ENCODE measurements at places on chromosomes 1 and 21.

DNA sequence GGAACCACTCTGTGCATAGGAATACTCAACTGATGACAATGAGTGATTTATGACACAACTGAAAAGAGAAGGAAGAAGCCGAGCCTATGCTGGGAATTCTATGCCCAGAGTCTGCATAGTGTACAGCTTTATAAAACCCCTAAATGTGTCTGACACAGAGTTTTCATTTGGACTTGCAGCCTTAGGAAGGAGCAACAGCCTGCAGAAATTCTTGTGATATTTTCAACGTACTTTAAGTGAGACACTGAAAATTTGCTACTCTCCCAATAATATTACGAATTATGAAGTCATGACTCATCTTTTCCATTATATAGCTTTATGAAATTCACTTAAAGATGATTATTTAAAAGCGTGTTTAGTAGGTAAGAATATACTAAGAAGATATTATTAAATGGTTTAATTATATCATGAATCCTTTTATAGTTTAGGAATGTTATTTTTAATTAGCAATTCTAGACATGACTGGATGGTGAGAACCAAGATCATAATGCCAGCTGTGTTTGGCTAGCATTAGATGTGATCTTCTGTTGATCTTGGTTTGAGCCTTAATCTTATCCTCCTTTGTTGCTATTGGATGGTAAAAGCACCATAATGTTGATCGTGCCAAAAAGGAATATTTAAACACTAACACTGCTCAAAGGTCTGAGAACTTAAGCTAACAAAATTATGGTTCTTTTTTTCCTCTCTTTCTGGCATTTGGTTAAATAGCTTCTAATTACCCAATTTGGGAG lies 785.1 kb upstream of the ADGRL4 start:
- no peak for DNase-seq

GRCh38 chr1:11997081-11997850 lies 17.0 kb downstream of the MFN2 start:
- no peak for DNase-seq

GRCh38 chr21:32279377-32279680 lies 480 bp upstream of the MIS18A start:
- DNase-seq, result no peak

- DNase-seq, result no peak
Measured at GRCh38 chr1:184021728-184022127, 15.8 kb downstream of the COLGALT2 start.

GRCh38 chr1:38098101-38098847 lies 51.7 kb upstream of the POU3F1 start:
- DNase-seq, result no peak

DNA sequence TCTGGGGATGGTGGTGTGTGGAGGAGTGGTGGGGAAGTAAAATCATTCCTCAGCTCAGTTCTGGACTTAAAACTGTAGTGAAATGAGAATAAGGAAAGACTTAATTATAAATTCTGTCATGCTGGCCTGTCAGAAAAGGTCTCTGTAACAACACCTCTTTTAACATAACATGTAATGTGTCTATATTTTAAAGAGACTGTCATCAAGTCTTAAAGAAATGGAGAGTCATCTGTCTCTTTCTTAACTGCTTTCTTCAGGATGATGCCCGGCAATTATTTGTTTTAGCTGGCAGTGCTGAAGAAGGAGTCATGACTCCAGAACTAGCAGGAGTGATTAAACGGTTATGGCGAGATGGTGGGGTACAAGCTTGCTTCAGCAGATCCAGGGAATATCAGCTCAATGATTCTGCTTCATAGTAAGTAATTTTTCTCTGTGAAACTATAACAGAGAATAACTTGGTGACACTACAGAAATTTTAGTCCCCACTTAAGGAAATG lies 30.6 kb downstream of the GNAI3 start:
- DNase-seq, result no peak

DNA sequence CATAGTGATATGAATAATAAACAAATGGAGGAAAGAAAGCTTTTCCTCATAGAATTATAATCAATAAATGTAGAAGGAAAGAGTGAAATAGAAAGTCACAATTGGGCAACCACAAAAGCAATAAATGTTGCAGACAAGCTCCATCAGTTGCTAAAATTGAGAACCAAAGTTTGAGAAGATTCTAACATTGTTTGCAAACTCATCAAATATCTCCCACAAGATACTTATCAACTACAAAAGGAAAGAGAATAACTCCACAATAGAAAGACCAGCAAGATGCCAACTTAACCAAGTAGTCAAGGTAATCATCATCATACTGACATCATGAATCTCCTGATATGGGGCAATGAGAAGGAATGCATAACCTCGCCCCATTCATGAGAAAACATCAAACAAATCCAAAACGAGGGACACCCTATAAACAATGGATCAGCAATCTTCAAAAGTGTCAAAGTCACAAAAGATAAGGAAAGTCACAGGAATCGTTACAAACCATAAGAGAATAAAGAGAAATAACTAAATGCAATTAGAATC lies 16.4 kb downstream of the EIF4G3 start:
- no peak for DNase-seq

DNA sequence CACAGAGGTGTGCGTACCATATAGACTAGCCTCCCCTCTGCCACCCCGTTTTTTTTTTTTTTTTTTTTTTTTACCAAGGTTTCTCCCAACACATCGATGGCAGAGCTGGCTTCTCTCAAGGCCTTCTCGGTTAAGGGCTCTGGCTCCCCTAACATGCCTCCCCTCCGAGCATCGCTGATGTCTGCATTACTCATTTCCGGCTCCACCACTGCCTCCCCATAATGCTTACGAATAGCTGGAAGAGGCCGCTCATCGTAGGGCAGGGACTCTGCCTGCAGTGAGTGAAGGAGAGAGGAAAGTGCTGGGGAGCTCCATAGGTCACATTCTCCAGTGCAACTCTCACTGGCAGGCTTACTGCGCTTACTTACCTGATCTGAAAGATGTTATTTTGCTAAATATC lies 20.6 kb downstream of the CEP104 start:
- no peak for DNase-seq

- no peak for DNase-seq
Measured at GRCh38 chr1:13536571-13536970, 22.8 kb upstream of the LRRC38 start.

GRCh38 chr1:18549106-18549505 lies 68.4 kb downstream of the KLHDC7A start:
- DNase-seq, result no peak

GRCh38 chr1:201361652-201362504 lies 15.6 kb downstream of the TNNT2 start:
- no peak for DNase-seq

- no peak for DNase-seq
Measured at GRCh38 chr1:64098846-64099582, 104.4 kb upstream of the UBE2U start.

GRCh38 chr1:193479187-193479586 lies 292.8 kb upstream of the B3GALT2 start:
- DNase-seq, result peak; percentile 37

- no peak for DNase-seq
Measured at GRCh38 chr1:68268896-68269483, 36.7 kb upstream of the WLS start.

GRCh38 chr21:34700605-34701004 lies 31.8 kb downstream of the CLIC6 start:
- DNase-seq, result no peak

GRCh38 chr1:245091818-245092637 lies 62.8 kb upstream of the KIF26B start:
- DNase-seq, result no peak

DNA sequence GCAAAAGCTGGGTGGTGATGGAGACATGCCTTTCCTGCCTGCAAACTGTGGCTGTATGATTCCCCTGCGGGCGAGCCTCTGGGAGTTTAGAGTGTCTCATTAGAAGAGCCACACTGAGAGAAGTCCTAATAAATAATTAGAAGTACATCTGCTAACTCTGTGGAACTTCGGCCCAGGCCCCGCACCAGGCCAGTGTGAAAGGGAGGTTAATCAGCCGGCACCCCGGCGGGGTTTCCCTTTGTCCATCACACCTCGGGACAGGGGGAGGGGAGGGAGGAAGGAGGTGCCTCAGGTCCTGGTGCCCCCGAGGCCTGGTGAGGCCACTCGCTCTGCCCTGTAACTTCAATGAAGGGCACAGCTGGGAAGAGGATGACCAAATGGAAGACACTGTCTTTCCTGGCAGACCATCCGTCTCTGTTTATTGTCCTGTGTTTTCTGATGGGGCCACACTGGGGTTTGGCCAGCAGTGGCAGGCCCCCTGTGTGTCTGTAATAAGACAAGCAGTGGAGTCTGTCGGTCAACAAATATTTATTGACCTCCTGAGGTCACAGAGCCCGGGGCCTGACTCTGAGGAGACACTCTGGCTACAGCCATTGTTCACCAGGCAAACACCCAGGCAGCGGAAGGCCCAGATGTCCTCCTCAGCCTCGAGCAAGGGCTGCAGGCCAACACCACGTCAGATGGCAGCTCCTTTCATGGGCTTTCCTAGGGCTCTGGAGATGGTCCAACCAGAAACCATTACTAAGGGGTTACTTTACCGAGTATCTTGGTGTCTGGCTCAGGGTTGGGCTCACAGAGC lies 267.5 kb upstream of the RAB4A start:
- DNase-seq, result no peak

DNA sequence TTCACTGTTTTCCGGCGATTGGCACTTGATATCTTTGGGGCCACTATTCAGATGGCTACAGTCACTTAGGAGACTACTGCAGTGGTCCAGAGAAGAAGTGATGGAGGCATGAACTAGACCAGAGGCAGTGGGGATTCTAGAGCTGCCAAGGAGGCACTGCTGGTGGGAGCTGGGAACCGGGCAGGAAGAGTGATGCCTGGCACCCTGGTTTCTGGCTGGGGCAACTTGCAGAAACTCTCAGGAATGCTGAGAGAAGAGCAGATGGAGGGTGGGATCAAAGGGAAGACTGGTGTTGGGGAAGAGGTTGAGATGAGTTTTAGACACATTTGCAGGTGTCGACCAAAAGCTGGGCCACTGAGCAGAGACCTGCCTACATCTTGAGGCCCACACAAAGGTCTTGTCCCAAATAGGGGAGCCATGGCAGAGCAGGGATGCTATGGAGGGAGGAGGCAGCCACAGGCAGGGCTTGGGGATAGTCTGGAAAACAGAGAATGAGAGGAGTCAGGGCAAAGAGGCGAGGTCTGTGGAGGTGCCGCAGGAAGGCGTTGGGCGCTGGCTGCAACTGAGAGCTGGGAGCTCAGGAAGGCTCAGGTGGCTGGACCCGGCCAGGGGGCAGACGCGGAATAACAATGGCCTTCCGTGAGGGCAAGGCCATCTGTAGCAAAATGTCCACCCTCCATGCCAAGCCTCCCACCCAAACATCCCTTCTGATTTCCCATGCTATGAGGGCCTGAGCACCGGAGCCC lies 118.9 kb downstream of the TOMM20 start:
- DNase-seq, result no peak

DNA sequence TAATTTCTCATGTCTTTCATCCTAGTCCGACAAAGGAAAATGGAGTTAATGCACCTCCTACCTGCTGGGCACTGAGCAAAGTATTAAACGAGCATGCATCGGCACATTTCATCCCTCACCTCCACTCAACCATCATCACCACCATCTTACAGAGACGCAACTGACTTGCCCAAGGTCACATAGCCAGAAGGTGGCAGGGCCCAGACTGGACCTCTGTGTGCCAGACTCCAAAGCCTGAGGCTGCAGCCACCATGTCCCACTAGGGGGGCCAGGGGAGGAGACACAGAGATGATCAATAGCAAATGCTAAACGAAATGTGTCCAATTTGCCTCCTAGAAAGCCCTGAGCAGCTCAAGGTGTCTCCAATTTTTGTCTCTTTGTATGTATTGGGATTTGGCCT lies 163.7 kb upstream of the EDN2 start:
- DNase-seq, result no peak

GRCh38 chr1:70396607-70397006 lies 14.5 kb upstream of the CTH start:
- no peak for DNase-seq

GRCh38 chr1:99645203-99645602 lies 710 bp upstream of the PALMD start:
- no peak for DNase-seq

DNA sequence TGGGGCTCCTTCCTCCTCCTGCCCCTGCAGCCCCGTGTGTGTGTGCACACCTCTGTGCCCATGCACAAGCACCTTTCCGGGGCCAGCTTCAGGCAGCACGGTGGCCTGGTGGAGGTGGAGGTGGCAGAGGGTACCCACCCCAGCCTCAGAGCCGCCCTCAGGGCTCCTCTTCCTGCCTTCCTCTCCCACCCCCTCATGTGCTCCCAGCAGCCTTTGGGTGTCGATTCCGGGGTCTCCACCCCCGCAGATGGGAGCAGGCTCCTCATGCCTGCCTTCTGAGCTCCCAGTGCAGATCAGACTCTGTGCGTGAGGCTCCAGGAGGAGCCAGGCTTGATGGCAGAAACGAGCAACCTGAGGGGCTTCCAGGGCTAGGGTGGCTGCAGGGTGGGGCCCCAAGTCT lies 29.2 kb upstream of the PLCH2 start:
- DNase-seq, result no peak

DNA sequence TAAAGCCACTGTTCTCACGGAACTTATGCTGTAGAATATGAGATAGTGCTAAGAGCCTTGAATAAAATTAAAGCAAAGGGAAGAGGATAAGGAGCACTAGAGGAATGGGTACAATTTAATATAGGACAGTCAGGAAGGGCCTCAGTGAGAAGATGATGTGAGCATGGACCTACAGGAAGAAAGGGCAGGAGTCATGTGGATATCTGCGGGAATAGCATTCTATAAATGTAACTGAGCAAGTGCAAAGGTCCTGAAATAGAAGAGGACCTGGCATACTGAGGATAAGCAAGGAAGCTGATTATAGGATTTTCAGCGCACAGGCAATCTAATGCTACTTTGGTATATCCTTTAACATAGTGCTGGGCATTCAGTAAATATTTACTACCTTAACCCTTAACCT lies 12.6 kb upstream of the BCAS2 start:
- DNase-seq, result no peak

GRCh38 chr1:17163371-17163770 lies 41.6 kb upstream of the PADI1 start:
- DNase-seq, result no peak

GRCh38 chr1:234782105-234782751 lies 172.2 kb upstream of the IRF2BP2 start:
- DNase-seq, result no peak

- DNase-seq, result no peak
Measured at GRCh38 chr1:24923485-24924113, 6.5 kb downstream of the RUNX3 start.

Data from stimulated activated CD8-positive, alpha-beta memory T cell treated with anti-CD3 and anti-CD28 coated beads, Interleukin-7, amount 100 ng/mL, for 4 hours (primary cell).